ENCODE measurements at places on chromosomes 2 and 18. TPM values are rescaled to one million over a fixed set of nuclear protein-coding genes. Genes with fewer than 3 reads are reported as not detected.

TGFA gene
- 0.66 TPM for total RNA-seq

ZNF396 gene
- 1.3 TPM for total RNA-seq

MAP2 gene
- total RNA-seq = 24.5 TPM

ANKRD23 gene
- 1.7 TPM for total RNA-seq

C1QL2 gene
- not detected for total RNA-seq

DUSP28 gene
- total RNA-seq = 3.2 TPM

LOXL3 gene
- total RNA-seq = 0.72 TPM

RNF138 gene
- total RNA-seq = 42.8 TPM

UPP2 gene
- not detected for total RNA-seq

AQP12B gene
- not detected for total RNA-seq

TRAF3IP1 gene
- total RNA-seq = 10.4 TPM

UCN gene
- total RNA-seq = 0.13 TPM

HAAO gene
- total RNA-seq = not detected

CHRND gene
- total RNA-seq = not detected

ANKAR gene
- 8.4 TPM for total RNA-seq

SLC38A11 gene
- not detected for total RNA-seq

FBXO36 gene
- total RNA-seq = 1.6 TPM

PJVK gene
- 0.80 TPM for total RNA-seq

IKZF2 gene
- total RNA-seq = 0.93 TPM

BBS5 gene
- 6.3 TPM for total RNA-seq

FZD7 gene
- 0.27 TPM for total RNA-seq

RESP18 gene
- total RNA-seq = not detected

POTEC gene
- total RNA-seq = not detected

DSG4 gene
- total RNA-seq = not detected

LYG2 gene
- not detected for total RNA-seq
